ENCODE measurements at places on chromosomes 7 and 10. TPM values are rescaled to one million over a fixed set of nuclear protein-coding genes. Genes with fewer than 3 reads are reported as not detected.

The TMEM178B gene
- polyA plus RNA-seq = 0.28 TPM

The TAC1 gene
- polyA plus RNA-seq = not detected

The GIMAP4 gene
- polyA plus RNA-seq = 0.30 TPM

The FAM131B gene
- polyA plus RNA-seq = not detected

The ASB10 gene
- polyA plus RNA-seq = not detected

The ITGA8 gene
- not detected for polyA plus RNA-seq

The SOSTDC1 gene
- not detected for polyA plus RNA-seq

The MOGAT3 gene
- polyA plus RNA-seq = not detected

- H3K4me1 ChIP-seq = no peaks in the 10 kb centered on the region
- no peaks in the 10 kb centered on the region for H3K36me3 ChIP-seq
These were observed 65.6 kb downstream of the PTPRZ1 start for GRCh38 chr7:121938429-121938996.

GRCh38 chr7:18573410-18574234 is 78.1 kb downstream of the HDAC9 start:
- H3K4me3 ChIP-seq = no peak overlapping the region
- H3K27me3 ChIP-seq = no peaks in the 10 kb centered on the region
- peak; percentile 58 for DNase-seq
- peak overlapping the region; percentile 47 for H3K27ac ChIP-seq
- H3K4me1 ChIP-seq = peaks cover 47% of the 10 kb centered on the region

GRCh38 chr10:130606001-130606405 is 469.8 kb downstream of the GLRX3 start:
- H3K4me3 ChIP-seq = no peak overlapping the region
- H3K27ac ChIP-seq = no peak overlapping the region
- DNase-seq = no peak
- H3K4me1 ChIP-seq = no peaks in the 10 kb centered on the region
- no peaks in the 10 kb centered on the region for H3K27me3 ChIP-seq
- no peaks in the 10 kb centered on the region for H3K36me3 ChIP-seq

GRCh38 chr7:155289107-155289506 is 8.6 kb upstream of the INSIG1 start:
- peaks cover 38% of the 10 kb centered on the region for H3K4me1 ChIP-seq
- H3K36me3 ChIP-seq = no peaks in the 10 kb centered on the region
- no peak for DNase-seq
- no peaks in the 10 kb centered on the region for H3K27me3 ChIP-seq
- H3K4me3 ChIP-seq = no peak overlapping the region
- no peak overlapping the region for H3K27ac ChIP-seq

GRCh38 chr7:26372249-26372648 is 80.6 kb downstream of the SNX10 start:
- peaks cover 15% of the 10 kb centered on the region for H3K4me1 ChIP-seq
- H3K36me3 ChIP-seq = peaks cover 6% of the 10 kb centered on the region
- DNase-seq = no peak
- no peak overlapping the region for H3K4me3 ChIP-seq

DNA sequence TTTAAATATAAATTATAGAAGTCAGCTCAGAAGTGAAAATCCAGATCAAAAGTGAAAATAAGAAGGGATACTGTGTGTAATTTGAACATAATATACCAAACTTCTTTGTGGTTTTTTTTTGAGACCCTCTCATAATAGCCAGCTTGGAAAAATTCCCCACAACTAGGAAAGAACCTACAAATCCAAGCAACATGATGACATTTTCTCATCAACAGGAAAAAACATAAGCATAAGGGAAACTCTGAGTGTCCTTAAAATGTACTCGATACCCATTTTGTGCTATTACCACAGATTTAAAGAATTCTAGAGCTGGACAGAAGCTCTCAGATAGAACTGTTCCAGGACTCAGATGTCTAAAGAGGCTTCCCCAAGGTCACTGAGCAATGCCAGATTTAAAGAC is 214.8 kb upstream of the KLF14 start:
- no peaks in the 10 kb centered on the region for H3K27me3 ChIP-seq
- H3K36me3 ChIP-seq = peaks cover 35% of the 10 kb centered on the region

DNA sequence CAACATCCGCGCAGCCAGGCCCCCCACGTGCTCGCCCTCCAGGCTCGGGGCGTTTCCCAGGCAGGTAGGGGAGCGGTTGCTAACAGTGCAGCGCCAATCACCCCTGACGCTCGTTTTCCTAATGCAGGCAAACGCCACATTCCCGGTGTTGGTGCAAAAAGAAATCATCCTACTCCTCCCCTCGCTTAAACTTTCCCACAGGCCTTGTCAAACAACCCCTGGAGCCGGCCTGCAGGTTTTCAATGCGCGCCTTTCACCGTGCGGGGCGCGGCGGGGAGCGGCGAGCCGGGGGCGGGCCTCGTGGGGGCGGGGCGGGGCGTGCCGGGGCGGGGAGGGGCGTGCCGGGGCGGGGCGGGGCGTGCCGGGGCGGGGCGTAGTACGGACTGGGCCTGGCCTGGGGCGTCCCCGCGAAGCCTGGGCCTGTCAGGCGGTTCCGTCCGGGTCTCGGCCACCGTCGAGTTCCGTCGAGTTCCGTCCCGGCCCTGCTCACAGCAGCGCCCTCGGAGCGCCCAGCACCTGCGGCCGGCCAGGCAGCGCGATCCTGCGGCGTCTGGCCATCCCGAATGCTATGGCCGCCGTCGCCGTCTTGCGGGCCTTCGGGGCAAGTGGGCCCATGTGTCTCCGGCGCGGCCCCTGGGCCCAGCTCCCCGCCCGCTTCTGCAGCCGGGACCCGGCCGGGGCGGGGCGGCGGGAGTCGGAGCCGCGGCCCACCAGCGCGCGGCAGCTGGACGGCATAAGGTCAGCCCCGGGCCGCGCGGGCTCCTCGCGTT is at the start of gene ECHDC3:
TSS of gene ECHDC3 (plus strand) at position 374 of the 770 bp plus-strand sequence. CDS start at position 569, 195 bp downstream.
- no peaks in the 10 kb centered on the region for H3K36me3 ChIP-seq
- H3K4me1 ChIP-seq = peaks cover 5% of the 10 kb centered on the region
- peak; percentile 82 for DNase-seq
- peak within 1 kb of the TSS; percentile 43 for H3K27ac ChIP-seq
- H3K27me3 ChIP-seq = no peaks in the 10 kb centered on the region

- H3K27ac ChIP-seq = no peak overlapping the region
- DNase-seq = no peak
- H3K27me3 ChIP-seq = no peaks in the 10 kb centered on the region
- no peak overlapping the region for H3K4me3 ChIP-seq
- H3K36me3 ChIP-seq = no peaks in the 10 kb centered on the region
- H3K4me1 ChIP-seq = peaks cover 7% of the 10 kb centered on the region
These were observed 59.3 kb downstream of the ATXN7L1 start for GRCh38 chr7:105816954-105817615.

DNA sequence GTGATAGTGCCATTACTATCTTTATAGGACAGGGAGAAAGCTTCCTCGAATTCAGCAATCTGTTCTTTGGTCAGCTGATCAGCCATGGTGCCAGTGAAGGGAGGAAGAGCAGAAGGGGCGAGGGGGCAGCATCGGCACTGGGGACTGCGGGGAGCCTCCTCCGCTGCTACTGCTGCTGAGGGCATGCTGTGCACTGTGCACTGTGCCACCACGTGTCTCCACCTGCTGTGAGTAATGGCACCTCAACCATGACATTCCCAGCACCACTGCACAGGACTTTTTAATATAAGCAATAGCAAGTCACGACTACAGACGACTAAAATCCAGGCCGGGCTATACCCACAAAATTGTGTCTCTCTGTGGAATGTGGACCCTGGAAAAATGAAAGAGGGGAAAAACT is 105.0 kb upstream of the LANCL2 start:
- no peaks in the 10 kb centered on the region for H3K27me3 ChIP-seq
- no peak overlapping the region for H3K27ac ChIP-seq
- H3K36me3 ChIP-seq = no peaks in the 10 kb centered on the region
- no peak for DNase-seq
- no peak overlapping the region for H3K4me3 ChIP-seq
- H3K4me1 ChIP-seq = peaks cover 8% of the 10 kb centered on the region

DNA sequence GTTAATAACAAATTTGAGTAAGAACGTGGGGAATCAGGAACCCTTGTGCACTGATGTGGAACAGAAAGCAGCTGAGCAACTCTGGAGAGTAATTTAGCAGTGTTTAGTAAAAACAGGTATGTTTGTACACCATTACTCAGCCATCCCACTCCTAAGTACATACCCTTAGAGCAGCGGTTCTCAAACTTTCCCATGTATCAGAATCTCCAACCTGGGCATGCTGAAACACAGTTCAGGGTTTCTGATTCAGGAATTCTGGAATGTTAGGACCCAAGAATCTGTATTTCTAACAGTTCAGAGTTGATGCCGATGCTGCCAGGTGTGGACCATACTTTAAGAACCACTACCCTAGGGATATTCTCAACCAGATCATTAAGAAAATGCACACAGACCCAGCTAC is 5.1 kb downstream of the SGMS1 start:
- H3K27ac ChIP-seq = no peak overlapping the region
- no peak for DNase-seq

- no peak overlapping the region for H3K27ac ChIP-seq
- no peak overlapping the region for H3K4me3 ChIP-seq
- no peaks in the 10 kb centered on the region for H3K27me3 ChIP-seq
- no peak for DNase-seq
These were observed 45.3 kb upstream of the DNAJB6 start for GRCh38 chr7:157291404-157292080.

GRCh38 chr7:17139081-17139480 is 159.4 kb upstream of the AHR start:
- no peak overlapping the region for H3K27ac ChIP-seq
- H3K4me3 ChIP-seq = no peak overlapping the region
- H3K36me3 ChIP-seq = no peaks in the 10 kb centered on the region
- H3K4me1 ChIP-seq = no peaks in the 10 kb centered on the region

GRCh38 chr10:19847321-19847720 is 31.1 kb downstream of the PLXDC2 start:
- H3K27ac ChIP-seq = no peak overlapping the region
- no peaks in the 10 kb centered on the region for H3K27me3 ChIP-seq
- H3K4me3 ChIP-seq = no peak overlapping the region
- no peak for DNase-seq
- H3K36me3 ChIP-seq = no peaks in the 10 kb centered on the region

Data from B cell (primary cell).